ENCODE measurements at places on chromosomes 16 and 17.

DNA sequence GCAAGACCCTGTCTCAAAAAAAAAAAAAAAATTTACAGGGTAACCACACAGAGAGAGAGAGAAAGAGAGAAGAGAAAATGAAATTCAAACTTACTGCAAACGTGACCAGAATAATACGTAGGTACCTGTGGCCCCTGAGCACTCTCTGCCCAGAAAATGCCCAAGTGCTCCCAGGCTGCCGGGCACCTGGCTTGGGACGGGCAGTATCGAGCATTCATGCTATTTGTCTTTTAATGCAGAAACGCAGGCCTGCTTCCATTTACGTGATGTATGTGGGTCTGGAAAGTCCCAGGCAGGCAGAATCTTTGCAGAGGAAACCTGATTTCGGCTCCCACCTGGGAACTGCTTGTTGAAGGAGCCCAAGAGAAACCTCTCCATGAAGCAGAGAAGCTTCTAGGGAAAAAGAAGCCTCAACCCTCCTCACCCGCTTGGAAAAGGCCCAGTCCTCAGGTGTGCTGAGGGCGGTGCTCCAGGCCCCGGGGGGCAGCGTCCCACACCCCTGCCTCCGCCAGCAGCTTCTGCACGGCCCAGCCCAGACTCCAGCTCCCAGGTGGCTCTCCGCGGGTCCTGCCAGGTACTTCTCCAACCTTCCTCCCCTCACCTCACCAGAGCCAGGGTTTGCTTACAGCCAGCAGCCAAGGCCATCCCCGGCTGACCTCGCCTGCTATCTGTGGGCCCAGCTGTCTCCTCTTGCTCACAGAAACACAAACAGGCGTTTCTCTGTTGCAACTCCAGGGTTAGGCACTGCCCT, 14.0 kb downstream of the RPH3AL start:
- no peak for DNase-seq

DNA sequence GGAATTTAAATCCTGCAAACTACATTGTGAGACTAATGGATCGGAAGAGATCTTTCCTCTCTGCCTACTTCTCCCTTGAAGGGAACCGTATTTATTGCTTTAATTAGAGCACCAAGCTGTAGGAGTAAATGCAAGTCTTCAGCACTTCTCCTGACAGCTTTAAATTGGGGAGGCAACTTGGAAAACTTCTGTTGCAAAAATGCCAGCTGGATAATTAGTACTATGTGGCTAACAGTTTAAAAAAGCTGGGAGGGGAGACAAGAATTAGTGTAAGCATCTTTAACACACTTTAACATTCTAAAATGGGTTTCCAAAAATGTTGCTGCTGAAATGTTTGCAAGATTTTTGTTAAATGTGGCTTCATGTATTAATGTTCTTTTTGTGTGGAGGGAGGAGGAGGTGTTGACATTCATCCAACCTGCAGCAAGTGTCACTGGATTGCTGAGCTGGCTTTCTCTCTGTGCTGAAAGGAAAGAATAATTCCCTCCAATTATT, 108.5 kb downstream of the PCTP start:
- no peak for DNase-seq

DNA sequence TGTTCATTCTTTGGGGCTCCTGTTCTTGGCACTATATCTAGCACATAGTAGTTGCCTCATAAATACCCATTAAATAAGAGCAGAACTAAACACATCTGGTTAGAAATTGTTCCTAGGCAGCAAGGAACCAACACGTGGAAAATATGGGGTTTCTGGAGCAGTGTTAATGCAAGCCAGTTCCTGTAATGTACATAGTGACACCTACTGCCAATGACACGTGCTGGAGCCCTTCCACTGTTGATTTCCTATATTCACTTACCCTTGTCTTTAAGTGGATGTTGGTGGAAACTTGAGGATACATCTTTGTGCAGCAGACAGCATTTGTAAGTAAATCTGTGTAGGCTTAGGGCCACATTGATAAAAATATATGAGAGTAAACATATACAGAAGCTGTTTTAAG, 1.6 kb upstream of the IRF8 start:
- no peak for DNase-seq

DNA sequence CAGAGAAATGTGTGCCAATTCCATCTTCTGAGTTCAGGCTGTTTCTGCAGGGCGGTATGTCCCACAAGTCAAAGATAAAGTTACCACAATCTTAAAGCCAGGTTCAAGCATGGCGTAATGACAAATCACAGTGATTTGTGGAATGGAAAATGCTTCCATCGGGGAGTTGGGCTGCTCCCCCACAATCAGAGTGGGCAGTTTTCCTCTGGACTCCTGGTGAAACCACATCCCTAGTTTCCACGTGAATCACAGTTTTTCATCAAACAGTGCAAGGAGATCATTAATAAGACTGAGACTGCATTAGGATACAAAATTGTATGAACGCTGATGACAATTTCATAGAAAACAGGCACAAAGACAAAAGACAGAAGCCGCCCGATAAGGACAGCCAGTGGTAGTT, 3.6 kb downstream of the LITAF start:
- no peak for DNase-seq

DNA sequence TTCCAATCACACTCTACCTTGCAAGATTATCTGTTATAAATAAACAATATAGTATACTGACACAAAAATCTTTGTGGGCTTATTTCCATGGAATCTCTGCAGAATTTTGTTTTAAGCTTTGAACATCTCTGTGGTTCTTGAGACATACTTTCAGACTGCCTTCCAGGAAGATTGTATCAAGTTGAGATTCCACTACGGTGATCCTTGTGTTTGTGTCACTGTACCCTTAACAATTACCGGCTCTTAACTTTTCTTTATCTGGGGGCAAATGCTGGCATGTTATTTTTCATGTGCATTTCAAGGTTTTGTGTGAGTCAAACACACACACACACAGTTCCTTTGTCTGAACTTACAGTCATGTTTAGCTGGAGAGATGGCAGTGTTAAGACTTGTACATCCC, 472.7 kb upstream of the HSBP1 start:
- no peak for DNase-seq

DNA sequence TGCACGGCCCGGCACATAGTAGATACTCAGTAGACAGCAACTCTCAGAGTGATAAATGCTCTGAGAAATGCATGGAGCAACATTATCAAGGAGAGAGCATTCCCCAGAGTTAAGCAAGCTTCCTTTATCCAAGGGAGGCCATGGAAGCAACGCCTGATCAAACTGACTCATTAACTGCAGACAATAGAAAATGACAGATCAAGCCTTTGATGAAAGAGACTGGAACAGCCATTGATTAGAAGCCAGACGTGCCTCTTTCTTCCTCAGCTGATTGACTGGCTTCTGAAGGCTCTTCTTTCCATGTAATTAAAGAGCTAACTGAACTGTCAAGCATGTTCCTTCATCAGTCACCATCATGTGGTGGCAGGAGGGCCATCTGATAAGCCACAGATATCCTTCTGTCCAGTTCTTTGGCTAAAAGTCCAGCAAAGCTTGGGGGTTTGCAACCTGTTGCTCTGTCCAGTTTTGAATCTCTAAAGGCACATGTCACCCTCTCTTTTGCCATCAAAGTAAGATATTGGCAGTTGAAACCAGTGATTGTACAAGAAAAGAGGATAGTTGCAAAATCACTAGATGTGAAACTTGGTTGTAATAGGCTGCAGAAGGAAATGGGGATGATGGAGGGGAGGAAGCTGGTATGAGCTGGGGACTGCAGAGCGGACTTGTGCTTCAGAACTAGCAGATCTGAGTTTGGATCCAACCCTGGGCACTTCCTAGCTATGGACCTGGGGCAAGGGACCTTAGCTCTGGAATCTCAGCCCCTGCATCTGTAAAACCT, 188.0 kb downstream of the HAPSTR1 start:
- no peak for DNase-seq

GRCh38 chr16:3681206-3681605, 26.7 kb downstream of the DNASE1 start:
- no peak for DNase-seq

DNA sequence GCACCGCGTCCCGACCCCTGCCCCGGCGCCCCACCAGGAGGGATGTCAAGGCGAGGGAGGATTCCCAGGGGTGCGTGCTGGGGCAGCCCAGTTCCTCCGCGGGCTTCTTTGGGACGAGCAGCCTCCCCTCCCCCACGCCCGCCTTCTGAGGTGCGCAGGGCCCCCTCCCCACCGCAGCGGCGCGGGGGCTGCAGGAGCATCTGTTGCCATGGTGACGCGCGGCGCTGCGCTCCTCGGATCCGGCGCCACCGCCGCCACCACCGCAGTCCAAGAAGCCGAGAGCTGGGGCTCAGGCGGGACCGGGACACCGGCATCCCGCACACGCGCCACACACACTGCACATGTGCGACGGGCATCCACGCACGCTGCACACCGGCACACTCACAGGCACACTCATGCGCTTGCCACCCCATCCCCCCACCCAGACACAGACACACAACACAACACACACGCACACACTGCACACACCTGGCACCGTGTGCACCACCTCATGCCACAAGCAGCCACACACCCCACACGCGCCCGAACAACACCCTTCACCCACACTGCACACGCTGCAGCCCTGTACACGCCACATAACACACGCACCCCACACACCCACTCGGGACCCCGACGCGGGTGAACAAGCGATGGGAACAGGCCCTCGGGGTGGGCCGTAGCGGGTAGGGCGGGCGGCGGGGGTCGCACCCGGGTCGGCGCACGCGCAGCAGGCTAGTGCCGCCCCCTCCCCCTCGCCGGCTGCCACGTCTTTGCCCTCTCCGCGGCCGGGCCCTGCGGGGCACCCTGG, 17.0 kb downstream of the ENPP7 start:
- DNase-seq: peak; percentile 31

DNA sequence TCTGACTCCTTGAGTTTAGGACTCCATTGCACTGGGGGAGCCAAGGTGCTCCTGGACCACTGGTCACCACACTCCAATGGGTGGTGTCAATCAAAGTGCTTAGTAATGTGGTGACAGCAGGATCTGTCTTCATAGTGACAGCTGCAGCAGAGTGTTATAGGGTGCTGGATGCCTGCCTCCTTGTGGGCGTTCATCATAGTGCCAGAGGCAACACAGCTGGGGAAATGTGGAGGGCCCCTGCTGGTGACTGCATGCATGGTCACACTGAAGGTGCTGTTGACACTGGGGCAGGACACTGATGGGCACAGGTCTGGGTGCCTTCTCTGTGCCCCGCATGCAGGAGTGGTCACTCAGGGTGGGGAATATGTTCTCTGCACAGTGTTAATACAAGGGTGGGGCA, 177.5 kb upstream of the CDH8 start:
- DNase-seq: no peak

Data from stimulated activated CD4-positive, alpha-beta T cell treated with anti-CD3 and anti-CD28 coated beads, Interleukin-15, amount 100 ng/mL, for 24 hours (primary cell).